ENCODE measurements at places on chromosomes 13 and 19.

GRCh38 chr13:46795321-46795720, 1.6 kb downstream of the ESD start:
- no peak for DNase-seq

DNA sequence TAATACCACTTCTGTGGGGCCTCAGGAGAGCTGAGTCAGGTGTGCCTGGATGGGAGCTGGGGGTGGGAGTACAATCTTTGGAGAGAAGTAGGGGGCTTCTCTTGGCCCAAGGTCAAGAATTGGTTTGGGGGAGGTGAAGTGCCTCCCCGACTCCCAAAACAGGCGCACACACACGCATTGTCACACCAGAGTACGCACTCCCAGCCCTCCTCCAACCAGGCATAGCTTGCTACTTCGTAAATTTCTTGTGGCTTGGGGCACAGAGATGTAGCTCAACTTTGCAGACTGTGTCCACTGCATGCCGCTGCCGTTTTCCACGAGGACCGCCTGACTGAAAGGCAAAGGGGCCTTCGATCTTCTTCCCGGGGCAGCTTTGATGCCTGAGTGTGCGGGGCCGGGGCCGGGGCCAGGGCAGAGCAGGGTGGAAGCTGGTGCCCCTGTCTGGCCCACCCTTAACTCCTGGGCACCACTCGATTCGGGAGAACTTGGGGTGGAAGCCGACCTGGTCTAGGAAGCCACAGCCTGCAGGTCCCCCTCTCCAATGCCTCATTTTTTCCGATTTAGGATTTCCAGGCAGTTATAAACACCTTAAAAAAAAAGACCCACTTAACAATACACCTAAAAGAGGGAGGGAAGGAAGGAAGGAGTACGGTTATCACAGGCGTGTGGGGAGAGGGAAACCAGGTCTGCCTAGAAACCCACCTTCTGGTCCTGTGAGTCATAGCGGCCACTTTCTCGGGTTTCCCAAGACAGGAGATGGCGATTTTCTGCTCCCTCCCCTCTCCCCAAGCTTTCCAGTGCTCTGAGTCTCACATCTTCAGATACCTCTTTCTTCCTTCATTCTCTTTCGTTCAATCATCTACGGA, 5.8 kb upstream of the TSHZ3 start:
- no peak for DNase-seq

DNA sequence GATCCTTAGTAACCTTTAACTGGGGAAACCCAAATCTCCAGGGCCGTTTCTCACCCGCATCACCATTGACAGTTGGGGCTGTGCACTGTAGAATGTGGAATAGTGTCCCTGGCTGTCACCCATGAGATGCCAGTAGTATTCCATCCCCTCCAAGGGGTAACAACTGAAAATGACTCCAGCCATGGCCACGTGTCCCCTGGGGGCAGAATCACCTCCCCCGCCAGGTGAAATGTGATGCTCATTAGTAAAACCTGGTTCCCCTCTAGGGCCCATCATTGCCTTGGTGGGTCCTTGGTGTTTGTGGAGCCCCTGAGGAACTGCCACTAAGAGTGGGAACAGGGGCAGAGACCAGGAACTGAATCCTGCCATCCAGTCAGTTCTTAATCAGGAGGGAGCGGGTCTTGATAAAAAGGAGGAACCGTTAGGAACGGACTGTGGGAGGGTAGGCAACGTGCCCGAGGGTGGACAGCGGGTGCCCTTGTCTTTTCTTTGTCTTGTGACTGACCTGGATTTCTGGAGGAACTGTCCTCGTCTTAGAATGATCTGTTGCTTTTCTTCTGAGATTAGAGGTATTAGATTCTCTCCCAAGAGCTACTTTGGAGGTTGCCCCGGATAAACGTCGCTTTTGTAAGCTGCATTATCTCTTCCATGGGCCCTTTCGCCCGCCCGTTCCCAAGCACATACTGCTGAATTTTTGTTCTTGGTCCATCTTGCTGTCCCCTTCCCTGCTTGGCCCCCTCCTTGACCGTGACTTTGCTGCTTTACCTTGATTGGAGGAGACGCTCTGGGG, 3.5 kb downstream of the MYO9B start:
- DNase-seq: peak; percentile 37

GRCh38 chr19:11227195-11227886, 12.1 kb upstream of the ANGPTL8 start:
- no peak for DNase-seq

DNA sequence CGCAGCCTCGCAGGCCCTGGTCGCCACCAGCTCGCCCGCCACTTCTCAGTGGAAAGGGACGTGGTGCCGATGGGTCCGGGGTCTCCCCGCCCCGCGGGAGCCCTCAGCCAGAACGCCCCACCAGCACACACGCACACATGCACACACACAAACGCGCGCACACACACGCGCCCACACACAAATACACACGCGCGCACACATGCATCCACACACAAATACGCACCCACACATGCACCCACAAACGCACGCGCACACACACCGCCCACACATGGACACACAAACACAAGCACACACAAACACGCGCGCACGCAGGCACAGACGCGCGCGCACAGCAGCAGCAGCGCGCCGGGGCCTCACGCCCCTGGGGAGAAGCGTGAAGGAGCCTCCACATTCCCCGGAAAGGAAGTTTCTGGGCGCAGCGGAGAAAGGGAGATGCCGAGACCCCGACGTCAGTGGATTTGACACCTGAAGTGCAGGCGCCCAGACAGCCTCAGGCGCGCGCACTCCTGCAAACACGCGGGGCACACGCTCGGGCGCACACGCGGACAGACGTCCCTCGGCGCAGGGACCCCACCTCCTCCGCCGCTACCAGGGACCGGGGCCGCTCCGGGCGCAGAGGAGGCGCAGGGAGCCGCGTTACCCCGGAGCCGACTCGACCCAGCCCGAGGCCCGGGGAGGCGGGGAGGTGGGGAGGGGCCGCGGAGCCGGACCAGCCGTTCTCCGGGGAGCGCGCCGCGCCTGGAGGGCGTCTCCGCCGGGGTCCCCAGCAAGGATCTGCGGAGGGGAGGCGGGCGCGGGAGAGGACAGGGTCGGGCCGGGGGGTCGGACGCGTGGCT, 622 bp downstream of the RASA3 start:
- DNase-seq: no peak

DNA sequence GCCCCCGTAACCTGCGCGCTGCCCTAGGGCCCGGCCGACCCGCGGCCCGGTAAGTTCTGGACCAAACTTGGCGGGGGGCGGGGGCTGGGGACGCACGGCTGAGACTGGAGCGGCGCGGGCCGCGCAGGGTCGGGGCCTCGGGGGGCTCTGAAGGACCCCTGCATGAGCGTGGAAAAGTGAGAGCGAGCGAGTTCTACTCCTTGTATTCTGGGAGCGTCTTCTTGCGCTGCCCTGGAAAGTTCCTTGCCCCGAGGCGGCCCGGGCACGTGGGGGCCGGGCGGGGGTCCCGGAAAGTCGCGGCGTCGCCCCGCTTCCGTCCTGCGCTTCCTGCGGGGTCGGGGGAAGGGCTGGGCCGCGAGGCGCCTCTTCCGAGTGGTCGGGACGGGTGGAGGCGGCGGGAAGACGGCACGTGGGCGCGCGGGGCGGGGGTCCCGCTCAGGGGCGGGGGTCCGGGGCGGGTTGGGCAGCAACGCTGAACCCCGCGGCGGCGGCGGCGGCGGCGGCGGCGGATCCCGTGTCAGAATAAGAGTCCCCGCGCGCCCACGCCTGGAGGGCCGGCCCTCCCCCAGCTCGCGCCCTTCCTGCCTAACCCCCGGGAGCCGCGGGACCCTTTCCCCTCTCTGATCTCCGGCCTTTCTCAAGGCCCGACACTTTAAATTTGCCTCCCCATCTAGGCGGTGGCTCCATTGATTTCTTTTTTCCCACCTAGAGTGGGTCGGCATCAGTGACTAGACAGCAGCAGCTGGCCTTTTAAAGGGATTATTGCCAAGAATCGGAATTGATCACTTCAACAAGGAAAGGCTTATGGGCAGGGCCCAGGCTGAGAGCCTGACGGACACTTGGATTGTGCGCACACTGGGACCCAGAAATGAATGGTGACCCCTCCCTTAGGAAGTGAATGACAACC, 749 bp downstream of the GATAD2A start:
- no peak for DNase-seq

DNA sequence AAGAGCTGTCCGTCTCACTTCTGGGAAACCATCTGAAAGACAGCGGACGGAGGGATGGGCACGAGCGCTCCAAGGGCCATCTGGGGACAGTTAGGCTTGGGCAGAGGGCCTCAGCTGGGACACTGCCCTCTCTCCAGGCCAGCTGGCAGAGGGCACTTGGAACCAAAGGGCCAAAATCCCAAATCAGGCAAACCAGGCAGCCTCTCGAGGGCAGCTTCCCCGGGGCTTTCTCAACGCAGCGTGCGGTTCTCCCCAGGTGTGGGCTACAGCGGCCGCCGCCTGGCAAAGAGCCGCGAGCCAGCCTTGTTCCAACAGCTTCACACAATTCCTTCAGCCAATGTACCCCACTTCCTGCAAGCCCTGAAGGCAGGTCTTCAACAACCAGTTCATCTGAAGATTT, 5.0 kb downstream of the MLLT1 start:
- no peak for DNase-seq

GRCh38 chr13:25689539-25689938, 317.8 kb downstream of the ATP8A2 start:
- no peak for DNase-seq

- no peak for DNase-seq
These were observed 136.9 kb upstream of the SPRY2 start for GRCh38 chr13:80477661-80478443.

GRCh38 chr19:10517760-10518443, 655 bp upstream of the S1PR5 start:
- DNase-seq: no peak

- DNase-seq: no peak
These were observed 91.0 kb downstream of the FGF14 start for GRCh38 chr13:102310691-102311418.

- no peak for DNase-seq
These were observed 10.3 kb downstream of the MBD3L2B start for GRCh38 chr19:7010722-7011593.

- DNase-seq: no peak
These were observed 56.4 kb downstream of the ZDHHC20 start for GRCh38 chr13:21402586-21403307.

DNA sequence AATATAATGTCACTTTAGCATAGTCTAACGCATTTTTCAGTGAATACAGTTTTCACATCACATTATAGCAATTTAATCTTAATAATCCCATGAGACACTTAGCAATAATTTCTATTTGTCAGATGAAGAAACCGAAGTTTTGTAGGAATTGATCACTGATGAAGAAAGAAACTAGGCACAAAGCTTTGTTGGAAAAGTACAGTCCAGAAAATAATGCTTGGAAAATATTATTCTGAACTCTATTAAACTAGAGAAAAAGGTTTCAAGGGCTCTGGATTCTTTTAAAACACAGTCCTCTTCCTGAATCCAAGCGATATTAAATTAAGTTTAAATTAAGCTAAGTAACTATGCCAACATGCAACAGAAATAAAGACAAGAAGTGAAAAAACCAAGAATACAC, 62.2 kb downstream of the DCLK1 start:
- no peak for DNase-seq

GRCh38 chr13:20312292-20312691, 80.2 kb upstream of the GJB6 start:
- DNase-seq: no peak

DNA sequence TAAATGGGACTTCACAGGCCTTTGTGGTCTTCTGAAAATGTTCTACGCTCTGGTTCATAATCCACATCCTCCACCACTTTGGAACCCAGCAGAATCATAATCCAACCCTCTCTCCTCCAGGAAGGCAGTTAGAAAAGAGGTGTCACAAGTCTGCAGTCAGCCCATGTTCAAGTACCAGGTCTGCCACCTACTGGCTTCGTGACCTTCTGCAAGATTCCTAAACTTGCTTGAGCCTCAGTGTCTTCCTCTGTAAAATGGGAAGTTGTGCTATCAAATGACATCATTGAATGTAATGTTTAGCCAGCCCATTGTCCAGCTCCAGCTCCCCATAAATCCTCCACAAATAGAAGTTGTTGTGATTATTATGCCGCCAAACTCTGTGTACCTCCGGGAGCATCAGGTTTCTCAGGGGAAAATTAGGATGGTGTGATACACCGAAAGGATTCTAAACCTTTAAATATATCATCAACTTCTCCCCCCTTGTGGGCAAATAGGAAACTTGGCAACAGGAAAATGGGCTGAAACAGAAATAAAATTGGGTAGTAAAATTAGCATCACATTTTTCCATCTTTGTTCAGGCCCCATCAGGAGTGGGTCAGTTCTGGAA, 109.7 kb downstream of the NUFIP1 start:
- DNase-seq: peak; percentile 48

- no peak for DNase-seq
These were observed 61.2 kb downstream of the GNG7 start for GRCh38 chr19:2641332-2641698.

DNA sequence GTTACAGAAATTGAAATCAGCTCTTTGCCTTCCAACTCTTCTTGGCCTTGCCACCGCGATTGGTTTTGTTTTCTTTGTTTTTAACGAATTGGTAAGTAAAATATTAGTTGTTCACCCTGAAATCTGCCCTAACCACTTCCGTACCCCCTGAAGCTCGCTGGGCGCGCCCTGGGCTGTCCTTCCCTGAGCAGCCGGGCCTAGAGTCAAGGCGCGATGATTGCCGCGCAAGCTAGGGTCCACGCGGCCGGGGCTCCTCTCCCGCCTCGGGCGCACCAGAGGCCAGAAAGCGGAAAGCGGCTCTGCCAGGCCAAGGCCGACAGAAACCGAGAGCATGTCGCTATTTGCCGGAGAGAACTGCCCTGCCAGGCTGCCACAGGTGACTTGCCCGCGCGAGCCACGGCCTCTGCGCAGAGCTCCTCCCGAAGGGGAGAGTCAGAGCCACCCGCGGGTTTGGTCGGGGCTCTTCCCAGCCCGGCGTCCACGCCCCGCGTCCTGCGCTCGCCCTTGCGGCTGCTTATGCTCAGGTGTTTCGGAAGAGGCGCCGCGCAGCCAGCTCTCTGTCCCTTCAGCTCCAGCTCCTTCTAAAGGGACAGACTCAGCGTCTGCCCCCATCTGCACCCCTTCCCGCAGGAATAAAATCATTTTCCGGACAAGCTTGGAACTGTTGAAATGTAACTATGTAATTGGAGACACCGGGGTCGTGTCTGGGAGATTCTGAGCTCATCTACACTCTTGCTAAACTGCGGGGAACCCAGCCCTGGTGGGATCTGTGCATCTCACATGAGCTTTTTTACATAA, 6.6 kb upstream of the CDX2 start:
- DNase-seq: no peak

DNA sequence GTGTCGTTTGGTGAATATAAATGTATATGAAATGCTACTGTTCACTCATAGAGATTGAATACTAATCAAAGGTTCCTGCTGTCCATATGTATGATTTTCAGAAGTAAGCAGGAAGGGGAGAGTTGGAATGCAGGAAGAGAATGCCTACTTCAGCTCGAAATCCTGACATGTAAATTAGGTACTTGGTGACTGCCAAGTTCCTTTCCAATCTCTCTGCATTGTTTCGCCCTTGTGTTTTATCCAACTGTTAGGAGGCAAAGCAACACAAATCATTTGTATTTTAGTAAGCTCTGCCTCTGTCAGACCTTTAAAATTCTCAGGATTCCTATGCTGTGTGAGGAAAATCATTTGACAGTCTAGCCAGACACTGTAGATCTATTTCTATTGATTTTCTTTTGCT, 9.0 kb downstream of the STARD13 start:
- no peak for DNase-seq

All from inflammatory macrophage treated with lipopolysaccharide for 1 hour (primary cell).